Iris pigment epithelial cell (primary cell): ENCODE measurements at places on chromosomes 3 and 15.
A peak's percentile ranks its signal among the peaks of the same experiment; 100 is the strongest.

DNA sequence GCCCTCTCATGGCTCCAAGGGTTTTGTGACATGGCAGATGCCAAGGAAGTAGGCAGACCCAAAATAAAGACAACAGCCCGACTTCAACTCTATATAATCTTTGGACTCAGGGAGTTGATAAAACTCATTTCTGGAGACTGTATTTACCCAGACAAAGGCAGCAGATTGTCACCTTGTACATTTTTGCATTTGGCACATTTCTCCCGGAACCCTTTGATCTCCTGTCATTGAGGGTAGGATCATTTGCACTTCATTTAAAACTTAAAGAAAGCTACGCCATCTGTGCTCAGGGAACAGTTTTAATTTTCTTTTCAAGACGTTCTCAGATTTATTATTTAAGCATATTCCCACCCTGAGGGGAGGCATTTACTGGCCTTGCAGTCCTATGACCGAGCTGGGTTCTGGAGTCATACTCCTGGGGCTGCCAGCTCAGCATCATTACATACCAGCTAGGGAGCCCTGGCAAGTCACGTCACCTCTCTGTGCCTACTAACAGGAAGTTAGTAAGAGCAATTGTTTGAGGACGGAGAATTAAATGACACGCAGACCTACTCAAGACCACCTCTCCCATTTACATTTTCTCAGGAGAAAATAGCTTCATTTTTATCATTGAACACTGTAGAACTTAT is 5.9 kb downstream of the CDCP1 start:
- DNase-seq = no peak

DNA sequence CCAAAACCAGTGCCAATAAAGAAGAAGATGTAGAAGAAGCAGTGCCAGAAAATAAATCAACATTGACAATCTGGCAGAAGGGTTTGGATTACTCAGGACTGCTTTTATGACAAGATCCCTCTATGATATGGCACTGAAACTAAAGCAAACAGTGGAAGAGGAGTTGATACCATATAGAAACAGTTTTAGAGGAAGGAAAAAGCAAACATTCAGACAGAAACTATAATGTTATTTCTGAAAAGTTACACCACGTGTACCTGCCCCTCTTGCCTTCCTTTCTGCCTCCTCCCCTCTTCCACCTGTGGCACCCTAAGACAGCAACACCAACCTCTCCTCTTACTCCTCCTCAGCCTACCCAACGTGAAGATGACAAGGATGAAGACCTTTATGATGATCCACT is 63.0 kb downstream of the SFMBT1 start:
- DNase-seq = no peak

DNA sequence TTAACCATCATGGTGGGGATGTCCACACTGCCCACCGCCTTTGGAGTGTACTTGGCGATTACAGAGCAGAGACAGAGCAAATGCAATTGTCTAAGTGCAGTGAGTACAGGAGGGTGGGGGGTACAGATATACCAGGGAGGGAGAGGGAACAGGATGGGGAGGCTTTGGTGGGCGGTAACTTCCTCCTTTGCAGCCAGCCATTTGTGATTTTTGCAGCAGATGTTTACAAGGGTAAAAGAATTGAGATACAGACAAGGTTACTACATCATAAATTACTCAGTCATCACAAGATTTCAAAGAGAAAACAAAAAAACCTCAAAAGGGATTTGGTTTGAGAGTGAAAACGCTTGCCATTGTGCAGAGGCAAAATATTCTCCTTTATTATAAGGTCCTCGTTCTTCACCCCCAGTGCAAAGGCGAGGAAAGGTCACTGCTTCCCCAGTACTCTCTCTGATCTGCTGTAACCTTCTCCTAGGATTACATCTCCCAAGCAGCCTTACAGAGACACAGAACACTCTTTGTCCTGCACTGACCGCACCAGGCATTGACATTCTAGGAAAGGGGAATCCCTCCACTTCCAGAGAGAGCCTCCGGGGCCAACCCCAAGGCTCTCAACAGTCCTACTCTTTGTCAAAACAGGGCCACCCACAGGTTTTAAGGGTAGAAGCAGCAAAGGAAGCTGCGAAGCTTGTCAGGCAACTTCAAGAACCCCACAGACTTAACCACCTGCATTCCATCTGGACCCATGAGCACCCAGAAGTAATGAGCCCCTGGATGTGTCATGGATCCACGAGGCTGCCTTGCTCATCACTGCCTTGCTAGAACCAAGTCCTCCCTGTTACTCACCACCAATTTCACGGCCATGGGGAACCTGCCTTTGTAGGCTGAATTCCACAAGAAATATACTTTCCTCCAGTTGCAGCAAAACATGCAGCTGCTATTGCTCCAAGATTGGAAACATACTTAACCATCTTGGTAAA is 117.3 kb downstream of the ADAMTS17 start:
- DNase-seq = no peak

DNA sequence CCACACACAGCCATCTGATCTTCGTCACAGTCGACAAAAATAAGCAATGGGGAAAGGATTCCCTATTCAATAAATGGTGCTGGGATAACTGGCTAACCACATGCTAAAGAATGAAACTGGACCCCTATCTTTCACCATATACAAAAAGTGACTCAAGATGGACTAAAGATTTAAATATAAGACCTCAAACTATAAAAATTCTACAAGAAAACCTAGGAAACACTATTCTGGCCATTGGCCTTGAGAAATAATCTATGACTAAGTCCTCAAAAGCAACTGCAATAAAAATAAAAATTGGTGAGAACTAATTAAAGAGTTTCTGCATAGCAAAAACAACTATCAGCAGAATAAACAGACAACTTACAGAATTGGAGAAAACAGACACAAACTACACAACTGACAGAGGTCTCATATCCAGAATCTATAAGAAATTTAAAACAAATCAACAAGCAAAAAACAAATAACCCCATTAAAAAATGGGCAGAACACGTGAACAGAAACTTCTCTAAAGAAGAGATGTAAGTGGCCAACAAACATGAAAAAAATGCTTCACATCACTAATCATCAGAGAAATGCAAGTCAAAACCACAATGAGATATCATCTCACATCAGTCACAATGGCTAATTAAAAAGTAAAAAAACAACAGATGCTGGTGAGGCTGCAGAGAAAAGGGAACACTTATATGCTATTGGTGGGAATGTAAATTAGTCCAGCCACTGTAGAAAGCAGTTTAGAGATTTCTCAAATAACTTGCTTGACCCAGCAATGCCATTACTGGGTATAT is 104.0 kb downstream of the NR1I2 start:
- peak; percentile 38 for DNase-seq

GRCh38 chr3:132211896-132212295 is 105.3 kb upstream of the ACP3 start:
- no peak for DNase-seq

GRCh38 chr15:35444557-35445204 is 101.3 kb downstream of the DPH6 start:
- peak; percentile 64 for DNase-seq

- no peak for DNase-seq
Observed at GRCh38 chr3:11312166-11312565, 40.0 kb downstream of the ATG7 start.
